ENCODE measurements at places on chromosomes 2 and 18. TPM values are rescaled to one million over a fixed set of nuclear protein-coding genes. Genes with fewer than 3 reads are reported as not detected.

ANAPC1 gene
- 61.5 TPM for total RNA-seq

TMEM17 gene
- 5.9 TPM for total RNA-seq

KLHL29 gene
- 4.4 TPM for total RNA-seq

ATP8B1 gene
- total RNA-seq = 21.9 TPM

SUCLG1 gene
- total RNA-seq = 79.4 TPM

IER3IP1 gene
- 8.4 TPM for total RNA-seq

CIAO1 gene
- 79.2 TPM for total RNA-seq

CBLN2 gene
- total RNA-seq = 0.18 TPM

MYOM1 gene
- 1.1 TPM for total RNA-seq

TUBB8B gene
- total RNA-seq = 0.93 TPM

HRH4 gene
- total RNA-seq = not detected

HTRA2 gene
- total RNA-seq = 35.9 TPM
